ENCODE measurements at places on chromosomes 12 and 14.

- no peak for DNase-seq
Observed at GRCh38 chr12:107377596-107378385, 284.4 kb upstream of the CRY1 start.

- peak; percentile 53 for DNase-seq
Observed at GRCh38 chr12:22321638-22322037, 12.9 kb downstream of the ST8SIA1 start.

- peak; percentile 2 for DNase-seq
Observed at GRCh38 chr12:100827901-100828520, 33.4 kb downstream of the ANO4 start.

DNA sequence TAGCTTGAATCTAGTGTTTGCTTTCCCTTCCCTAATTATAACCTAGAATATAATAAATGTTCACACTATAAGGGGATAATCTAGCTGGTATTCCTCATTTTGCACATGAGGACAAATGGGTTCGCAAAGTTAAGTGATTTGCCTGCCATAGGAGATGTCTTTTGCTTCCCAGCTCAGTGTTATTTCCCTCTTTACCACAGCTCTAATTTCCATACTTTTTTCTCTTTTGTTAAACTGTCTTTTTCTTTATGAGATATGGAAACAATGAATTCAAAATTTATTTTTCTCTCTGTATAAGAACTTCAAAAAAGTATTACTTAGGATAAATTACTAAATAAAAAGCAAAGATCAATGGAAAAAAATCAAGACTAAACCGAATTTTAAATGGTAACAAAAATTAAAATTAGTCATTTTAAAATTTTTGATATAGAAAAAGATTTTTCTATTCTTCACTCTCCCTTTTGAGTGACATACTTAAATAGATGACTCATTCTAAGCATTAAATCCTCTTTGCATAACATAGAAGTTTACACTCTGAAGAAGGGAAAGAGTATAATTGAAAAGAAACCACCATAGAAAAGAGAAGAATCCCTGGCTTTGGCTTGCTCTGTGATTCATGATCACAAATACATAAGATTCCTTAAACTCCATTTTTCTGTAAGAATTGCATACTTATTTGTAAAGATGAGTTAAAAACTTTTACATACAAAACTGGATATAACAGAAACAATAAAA lies 97.3 kb downstream of the INSM2 start:
- DNase-seq: peak; percentile 22

DNA sequence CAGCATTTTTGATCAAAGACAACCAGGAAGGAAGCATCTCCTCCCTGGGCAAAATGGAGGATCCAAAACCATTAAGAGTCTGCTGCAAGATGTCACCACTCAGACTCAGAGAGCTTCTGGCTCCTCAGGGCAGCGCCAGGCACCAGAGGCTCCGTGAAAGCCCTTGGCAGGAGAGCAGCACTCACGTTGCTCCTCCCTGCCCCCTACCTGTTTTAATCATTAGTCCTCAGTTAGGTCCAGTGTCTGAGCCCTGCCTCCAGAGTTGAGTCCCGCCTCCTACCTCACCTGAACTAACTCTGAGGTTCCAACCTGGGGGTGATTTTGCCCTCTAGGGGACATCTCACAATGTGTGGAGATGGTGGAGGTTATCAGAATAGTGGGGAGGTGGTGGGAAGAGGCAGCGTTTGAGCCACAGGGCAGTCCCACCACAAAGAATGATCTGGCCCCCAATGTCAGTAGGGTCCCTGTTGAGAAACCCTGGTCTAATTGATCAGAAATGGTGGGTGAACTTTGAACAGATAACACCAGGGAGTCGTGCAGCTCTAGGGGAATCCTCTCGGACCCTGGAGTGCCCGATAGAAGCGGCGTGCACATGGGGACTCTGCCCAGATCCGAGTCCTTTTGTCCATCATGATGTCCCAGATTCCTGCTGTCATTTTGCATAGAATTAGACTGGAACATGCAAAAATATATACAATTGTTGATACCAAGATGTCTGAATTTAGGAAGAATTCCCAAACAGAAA lies 156.7 kb upstream of the DIO3 start:
- DNase-seq: no peak

- peak; percentile 23 for DNase-seq
Observed at GRCh38 chr14:31122098-31122611, 85.4 kb downstream of the HECTD1 start.

DNA sequence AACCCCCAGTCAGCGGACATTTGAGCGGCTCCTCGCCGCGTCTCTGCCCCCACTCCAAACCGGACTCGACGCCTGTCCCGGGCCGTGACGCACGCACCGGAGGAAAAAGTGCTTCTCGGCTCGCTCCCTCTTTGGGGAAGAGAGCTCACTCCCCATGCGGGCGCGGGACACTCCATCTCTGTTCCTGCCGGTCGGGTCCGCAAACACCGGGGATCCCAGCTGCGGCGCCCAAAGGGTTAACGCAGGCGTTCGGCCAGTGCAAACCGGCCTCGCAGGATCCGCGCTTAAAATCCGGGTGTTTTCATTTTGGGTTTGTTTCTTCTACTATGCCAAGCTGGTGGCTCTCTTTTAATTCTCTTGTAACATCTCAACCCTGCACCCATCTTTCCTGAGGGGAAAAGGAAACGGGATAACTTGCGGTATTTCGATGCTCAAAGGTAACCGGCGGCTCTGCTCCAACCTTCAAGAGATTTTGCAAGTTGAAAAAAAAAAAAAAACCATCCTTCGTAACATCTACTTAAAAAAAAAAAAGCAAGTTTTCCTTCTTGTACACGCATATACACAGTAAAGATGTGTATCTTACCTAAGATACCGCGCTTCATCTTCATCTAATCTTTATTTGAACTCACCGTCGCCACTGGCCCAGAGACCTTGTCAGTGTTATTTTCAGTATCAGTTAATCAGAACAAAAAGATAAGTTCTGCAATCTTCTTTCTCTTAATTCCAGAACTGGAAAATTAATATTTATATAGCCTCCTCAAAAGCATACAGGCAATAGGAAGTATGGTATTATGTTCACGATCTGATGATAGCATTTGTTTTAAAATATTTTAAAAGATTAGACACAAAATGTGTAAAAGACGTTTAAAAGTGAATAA lies 1.6 kb upstream of the ATP2B1 start:
- DNase-seq: no peak

DNA sequence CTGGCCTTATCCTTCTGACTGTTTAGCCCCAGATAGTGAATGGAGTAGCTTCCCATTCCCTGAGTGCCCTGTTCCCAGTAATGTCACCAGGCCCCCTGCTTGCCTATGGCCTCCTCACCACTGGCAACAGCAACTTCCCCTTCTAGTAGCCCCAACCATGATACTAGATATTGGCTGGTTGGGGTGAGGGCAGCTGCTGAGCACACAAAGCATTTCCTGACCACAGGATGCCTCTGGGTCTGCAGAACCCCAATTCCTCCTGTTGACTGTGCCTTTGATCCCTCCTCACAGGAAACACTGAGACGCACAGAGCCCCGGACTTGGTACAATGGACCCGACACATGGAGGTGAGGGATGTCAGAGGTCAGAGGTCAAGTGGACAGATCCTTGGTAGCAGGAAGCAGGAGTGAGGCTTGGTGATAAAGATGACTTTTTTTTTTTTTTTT lies 597 bp downstream of the SOAT2 start:
- no peak for DNase-seq

GRCh38 chr14:24274101-24274543 lies 2.7 kb upstream of the RABGGTA start:
- no peak for DNase-seq

- no peak for DNase-seq
Observed at GRCh38 chr14:104359301-104359968, 220.1 kb upstream of the C14orf180 start.

GRCh38 chr12:88753066-88753465 lies 172.8 kb upstream of the KITLG start:
- DNase-seq: peak; percentile 18

DNA sequence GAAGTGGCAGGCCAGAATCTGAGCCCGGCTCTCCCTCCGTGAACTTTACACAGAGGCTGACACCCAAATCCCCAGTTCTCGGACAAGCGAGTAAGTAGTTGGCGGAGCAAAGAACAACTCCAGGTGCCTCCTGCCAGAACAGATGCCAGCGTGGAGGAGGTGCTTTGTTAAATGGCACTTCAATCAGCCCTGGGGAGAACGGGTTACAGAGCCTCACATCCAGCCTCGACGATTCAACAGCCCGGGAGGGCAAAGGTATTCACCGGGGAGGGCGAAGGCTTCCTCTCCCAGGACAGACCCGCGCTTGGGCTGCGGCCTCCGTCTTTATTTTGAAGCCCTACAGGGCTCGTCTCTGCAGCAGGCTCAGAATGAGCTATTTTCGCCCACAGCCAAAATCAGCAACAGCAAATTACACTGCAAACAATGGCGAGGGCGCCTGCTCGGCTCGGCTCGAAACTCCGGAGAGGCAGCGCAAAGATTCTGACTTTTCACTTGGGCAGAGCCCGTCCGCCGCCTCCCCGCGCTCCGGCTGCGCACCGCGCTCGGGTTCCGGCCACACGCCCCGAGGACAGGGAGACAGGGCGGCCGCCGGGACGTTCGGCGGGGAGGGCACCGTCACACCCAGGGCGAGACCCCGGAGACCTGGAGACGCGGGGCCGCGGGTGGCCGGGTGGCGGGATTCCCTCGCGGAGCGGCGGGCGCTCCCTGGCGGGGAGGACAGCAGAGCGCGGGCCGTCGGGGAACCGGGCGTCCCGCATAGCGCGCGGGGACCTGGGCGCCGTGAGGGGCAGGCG lies 811 bp downstream of the TMCC3 start:
- peak; percentile 14 for DNase-seq

- peak; percentile 15 for DNase-seq
Observed at GRCh38 chr12:57047981-57048380, 1.9 kb downstream of the MYO1A start.

DNA sequence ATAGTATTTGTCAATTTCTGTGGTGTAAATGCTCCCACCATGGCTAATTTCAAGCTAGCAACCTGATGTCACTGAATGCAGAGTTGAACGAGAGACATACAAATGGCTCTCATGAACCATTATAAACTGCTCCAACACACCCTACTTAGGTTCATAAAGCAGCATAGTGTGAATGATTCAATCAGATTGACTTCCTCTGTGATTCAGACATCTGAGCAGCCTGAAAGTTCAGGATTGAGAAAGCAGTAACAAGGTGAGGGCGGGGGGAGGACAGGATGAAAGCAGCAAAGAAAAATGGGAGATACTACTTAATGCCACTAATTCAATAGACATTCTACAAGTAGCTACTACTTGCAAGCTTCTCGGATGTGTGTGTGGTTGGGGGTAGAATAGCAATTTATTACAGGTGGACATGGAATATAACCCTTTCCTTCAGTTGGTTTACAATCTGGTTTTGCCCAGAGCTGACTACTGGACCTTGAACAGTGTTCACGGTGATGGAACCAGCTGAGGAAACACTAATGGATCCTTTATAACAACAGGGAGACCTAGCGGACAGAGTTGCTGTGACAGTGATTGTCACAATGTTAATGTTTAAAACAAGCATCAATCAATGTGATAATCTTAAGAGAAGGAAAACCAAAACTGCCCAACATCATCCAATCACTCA lies 52.5 kb upstream of the PELI2 start:
- DNase-seq: no peak

GRCh38 chr12:120102189-120103043 lies 14.1 kb downstream of the RAB35 start:
- no peak for DNase-seq

- DNase-seq: no peak
Observed at GRCh38 chr14:103028161-103028767, 29.1 kb downstream of the CDC42BPB start.

GRCh38 chr14:70045844-70046535 lies 142.8 kb downstream of the SLC8A3 start:
- peak; percentile 40 for DNase-seq

DNA sequence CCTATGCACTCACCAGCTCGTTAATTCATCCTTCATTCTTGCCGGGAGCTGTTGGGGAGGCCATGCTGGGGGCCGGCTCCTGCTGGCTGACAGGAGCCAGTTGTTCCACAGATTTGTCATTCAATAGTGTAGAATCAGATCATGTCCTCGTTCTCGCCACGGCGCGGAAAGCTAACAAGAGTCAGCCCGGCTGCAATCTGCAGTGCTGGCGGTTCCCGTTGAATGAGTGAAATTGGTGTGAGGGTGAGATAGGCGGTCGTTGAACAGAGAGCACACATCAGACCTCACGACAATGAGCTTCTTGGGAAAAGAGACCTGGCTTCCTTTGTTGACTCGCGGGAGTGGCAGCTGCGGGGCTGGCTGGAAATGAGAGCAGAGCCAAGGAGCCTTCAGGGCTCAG lies 57.5 kb downstream of the KIF26A start:
- DNase-seq: no peak

DNA sequence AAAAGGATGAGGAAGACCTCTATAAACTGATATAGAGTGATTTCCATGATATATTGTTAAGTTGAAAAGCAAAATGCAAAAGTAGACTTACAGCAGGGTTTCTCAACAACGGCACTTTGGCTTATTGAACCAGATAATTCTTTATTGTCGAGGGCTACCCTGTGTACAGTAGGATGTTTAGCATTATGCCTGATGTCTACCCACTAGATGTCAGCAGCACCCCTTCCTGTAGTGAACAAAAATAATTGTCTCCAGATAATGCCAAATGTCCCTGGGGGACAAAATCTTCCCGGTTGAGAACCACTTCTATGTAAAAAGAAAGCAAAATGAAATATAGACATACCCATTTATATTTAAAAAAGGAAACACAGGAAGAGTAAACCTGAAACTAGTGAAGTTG lies 32.4 kb downstream of the ABCD2 start:
- DNase-seq: no peak

GRCh38 chr12:123479442-123480180 lies 21.7 kb downstream of the SNRNP35 start:
- DNase-seq: no peak

DNA sequence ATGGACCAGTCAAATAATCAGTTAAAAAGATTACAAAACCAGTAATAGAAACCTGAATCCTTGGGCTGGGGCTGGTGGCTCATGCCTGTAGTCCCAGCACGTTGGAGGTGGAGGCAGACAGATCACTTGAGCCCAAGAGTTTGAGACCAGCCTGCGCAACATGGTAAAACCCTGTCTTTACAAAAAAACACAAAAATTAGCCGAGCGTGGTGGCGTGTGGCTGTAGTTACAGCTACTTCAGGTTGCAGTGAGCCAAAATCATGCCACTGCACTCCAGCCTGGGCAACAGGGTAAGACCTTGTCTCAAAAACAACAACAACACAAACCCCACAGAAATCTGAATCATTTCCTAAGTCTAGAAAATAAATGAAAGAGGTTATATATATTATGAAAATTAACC lies 100.6 kb downstream of the HEATR5A start:
- DNase-seq: no peak

DNA sequence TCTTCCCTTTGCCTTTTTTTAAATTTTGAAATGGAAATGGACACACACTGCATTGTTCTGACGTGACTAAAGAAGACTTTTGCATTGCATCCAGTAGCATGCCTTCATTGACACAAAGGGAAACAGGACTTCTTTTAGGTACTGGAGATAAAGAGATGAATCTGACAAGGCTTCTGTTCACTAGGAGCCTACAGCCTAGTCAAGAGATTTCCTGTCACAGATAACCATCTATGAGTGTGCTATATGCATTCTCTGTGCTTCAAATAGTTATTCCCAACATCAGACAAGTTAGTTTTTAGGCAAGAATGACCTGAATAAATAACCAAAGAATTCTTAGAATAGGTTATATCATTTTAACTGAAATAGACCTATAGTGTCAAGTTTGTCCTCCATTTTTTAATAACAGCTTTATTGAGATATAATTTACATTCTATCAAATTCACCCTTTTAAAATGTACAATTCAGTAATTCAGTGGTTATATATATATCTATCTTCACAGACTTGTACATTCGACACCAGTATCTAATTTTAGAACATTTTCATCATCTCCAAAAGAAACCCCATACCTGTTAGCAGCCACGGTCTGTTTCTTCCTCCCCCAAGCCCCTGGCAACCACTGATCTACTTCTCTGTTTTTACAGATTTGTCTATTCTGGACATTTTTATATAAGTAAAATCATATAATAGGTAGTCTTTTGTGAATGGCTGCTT lies 122.7 kb downstream of the TTLL5 start:
- no peak for DNase-seq

All from fibroblast of skin of right biceps (primary cell).